NCI-H1105 treated with DMSO at 0.1 percent for 48 hours (cell line): ENCODE measurements at places on chromosomes 2 and 18.
A peak's percentile ranks its signal among the peaks of the same experiment; 100 is the strongest.

DNA sequence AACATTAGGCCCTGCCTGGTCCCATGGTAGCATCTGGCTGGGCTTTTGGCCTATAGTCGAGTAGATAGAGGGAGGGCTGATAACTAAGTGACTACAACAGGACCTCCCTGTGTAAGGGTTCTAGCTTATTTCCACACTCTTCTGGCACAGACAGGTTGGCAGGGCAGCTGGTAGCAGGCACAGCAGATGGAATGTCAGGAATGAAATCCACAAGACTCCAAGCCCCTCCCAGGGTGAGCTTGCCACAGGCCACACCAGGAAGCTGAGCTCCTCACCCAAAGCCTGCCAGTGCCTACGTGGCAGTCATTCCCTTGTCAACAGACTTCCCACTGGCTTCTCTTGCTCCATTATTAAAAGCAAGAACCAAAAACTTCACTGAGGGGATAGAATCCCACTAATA, 20.7 kb upstream of the C1QL2 start:
- no peak for DNase-seq

DNA sequence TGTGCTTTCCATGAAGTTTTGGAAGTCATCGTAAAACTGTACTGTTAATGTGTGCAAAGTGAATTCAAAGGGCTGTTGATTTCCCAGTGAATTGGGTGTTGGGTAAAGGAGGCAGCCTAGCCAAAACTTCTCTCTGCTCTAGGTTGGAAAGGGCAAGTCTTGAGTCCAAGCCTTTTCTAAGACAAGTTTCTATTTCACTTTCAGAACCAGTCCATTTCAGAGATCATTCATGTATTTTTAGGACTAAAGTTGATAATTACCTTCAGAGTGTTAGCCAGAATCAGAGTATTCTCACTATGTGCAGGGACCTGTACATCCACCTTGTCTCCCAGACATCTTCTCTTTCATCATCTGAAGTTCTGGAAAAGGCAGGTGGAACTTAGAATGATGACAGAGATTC, 636.1 kb upstream of the KLHL29 start:
- no peak for DNase-seq

DNA sequence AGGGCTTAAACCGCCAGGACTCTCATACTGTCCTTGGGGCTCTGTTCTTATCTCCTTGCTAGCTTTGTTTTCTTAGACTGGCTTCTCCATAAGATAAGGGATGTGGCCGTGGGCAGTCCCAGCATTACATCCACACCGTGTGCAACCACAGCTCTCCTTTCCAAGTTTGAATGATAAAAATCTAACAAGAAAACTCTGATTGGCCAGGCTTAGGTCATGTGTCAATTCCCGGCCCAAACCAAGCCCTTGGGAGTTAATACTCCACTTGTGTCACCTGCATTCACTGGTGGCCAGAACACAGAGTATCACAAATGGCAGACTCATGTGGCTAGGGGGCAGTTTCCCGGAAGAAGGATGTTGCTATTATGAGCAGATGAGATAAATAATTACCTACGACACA, 43.2 kb upstream of the KDM3A start:
- no peak for DNase-seq

DNA sequence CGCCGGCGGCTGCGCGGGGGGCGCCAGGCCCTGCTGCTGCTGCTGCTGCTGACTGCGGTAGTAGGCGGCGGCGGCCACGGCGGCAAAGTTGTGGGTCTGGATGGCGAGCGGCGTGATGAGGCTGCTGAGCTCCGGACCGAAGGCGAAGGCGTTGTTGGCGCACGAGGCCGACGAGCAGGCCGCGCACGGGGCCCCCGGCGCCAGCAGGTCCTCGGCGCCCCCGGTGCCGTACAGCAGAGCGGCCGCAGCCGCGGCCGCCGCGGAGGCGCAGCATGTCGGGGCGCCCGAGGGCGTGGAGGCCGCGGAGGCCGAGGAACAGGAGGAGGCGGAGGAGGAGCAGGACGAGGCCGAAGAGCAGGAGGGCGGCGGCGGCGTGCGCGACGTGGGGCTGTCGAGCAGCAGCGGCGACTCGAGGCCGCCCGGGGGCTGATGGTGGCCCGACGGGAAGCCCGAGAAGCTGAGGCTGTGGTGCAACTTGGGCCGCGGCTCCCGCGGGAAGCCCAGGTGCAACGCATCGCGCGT, 1.8 kb downstream of the ZFP36L2 start:
- DNase-seq = no peak

GRCh38 chr18:69495338-69495737, 94.7 kb downstream of the DOK6 start:
- DNase-seq = no peak

DNA sequence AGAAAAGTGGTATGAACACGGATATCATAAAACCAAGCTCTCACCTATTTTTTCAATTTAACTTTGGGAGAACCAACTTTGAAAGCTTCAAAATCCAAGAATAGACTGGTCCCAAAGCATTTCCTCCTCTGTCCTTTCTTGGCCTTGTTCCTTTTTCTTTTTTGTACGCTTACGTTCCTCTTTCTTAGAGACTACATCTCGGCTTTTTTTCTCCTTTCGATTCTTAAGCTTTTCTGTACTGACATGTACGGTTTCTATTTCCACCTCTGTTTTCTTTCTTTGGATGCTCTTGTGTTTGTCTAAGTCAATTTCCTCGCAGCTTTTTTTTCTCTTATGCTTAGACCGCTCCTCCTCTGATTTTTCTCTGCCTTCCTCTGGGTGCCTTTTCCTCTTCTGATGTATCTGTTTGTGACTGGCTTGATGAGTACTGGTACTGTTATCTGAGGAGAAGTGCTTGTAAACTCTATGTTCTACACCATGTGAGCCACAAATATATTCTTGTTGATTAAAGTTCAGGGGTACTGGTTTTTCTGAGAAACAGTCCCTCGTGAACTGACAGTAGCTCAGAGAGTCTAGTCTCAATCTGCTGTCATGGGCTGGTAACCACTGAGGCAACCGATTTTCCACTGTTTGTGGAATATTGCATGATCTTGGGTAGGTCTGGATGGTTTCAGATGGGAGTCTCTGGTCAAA, 11.5 kb upstream of the RNU2-63P start:
- no peak for DNase-seq

GRCh38 chr2:72940786-72941185, 23.5 kb downstream of the EMX1 start:
- DNase-seq = no peak

DNA sequence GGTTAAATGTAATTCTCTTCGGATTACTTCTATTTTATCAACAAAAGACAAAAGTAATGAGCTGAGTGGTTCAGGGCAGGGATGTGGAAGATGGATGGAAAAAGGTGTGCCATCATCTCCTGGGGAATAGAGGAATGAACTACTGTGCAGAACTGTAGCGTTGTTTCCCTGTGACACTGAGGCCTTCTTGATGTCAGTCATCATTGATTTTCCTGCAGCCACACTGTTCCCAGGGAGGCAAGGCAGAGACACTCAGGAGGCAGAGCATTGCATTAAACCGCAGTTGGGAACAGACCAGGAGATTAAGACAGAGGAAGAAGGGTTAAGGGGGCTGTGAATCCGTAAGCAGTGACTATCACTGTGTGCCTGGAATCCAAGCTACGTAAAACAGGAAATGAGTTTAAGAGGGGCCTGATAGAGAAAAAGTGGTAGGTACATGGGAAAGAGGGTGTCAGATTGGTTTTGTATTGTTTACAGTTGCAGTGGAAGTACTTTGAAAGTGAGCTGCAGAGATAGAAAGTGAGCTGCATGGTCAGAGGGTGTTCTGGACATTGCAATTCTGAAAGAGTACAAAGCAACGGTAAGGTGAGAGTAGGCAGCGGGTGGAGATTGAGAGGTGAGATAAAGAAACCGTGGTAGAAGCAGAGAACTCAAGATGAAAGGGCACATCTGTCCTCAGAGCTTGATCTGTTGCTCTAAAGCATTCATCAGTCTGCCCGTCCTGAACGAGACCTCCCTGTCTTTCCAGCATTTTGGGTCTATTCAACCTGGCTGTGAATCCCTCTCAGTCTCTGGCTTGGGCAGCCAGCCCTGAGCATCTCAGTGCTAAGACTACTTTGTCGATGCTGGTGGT, 793.4 kb upstream of the CELF4 start:
- DNase-seq = no peak

GRCh38 chr2:179020156-179020750, 29.7 kb downstream of the CCDC141 start:
- DNase-seq = peak; percentile 71

GRCh38 chr18:64882896-64883295, 734.0 kb upstream of the LINC00305 start:
- no peak for DNase-seq

DNA sequence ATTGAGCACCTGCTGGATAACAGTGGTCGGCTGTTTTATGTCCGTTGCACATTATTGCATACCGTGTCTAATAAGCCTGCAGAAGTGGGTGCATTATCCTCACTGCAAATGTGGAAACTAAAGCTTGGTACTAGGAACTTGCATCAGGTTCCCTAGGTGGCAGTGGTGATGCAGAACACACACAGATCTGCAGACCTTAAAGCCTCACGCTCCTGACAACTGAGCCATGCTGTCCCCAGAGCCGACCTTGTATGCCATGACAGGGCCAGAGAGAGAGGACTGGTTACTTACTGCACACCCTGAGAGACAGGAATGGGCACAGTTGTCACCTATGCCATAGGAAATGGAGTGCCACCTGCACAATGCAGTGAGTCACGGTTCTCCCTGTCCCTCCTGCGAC, 151.8 kb downstream of the SH3RF3 start:
- DNase-seq = no peak

DNA sequence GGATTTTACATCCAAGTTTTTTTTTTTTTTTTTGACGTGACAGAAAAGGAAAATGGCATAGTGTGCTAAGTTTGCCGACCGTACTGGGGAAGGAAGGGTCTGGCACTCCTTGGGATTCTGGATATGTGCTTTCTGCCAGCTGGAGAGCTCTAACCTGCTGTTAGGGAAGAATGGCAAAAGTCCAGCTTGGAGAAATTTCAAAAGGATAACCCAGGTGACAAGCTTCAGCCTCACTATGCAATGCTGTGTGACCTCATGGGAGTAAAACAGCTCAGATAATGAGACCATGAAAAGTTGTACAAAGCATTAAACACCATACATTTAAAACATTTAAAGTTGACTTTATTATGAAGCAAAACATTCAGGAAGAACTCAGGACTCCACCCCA, 10.3 kb upstream of the GPR45 start:
- no peak for DNase-seq

DNA sequence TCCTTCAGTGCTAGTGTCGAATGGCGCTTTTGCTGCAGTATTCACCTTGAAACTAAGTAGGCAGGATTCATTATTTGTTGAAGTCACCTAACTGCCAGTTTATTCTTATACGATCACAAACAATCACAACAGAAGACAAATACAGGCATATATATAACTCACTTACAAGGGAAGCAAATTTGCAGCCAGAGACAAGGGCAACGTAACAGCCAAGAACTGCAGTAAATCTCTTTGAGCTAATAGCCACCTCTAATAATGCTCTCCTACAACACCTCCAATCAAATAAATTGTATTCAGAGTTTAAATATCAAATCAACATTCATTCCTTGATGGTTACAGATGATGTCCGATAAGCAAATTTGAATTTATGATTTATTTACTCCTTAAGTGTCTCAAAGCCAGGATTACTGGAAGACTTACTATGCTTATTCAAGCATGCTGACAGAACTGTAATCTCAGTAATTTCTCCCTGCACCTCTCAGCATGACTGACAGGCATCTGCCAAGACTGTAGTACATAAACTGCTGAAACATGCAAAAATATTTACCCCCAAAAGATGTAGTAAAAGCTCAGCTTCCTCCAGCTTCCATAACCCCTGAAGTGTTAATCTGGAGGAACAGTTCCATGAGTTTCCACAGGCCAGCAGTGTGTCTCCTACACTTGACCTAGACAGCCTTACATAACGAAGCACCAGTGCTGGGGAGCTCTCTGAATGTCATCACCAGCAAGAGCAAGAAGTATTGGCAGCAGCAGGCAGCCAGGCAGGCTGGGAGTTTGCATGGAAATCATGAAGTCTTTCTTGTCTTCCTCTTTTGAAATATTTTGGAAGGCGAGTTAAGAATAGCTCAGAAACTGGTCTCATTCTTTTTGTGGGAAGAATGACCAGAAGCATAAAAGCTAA, 20.9 kb upstream of the SCN1A start:
- DNase-seq = no peak

DNA sequence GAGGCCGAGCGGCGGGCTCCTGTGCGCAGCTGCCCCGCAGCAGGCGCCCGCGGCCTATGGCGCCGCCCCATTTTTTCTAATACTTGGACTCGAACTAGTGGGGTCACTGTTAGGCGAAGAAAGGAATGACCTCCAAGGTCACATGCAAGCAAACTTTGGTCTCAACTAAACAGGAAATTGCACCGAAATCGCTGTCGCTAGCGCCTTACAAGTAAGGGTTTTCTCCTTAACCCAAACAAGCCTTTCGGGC, 339 bp downstream of the ACAA2 start:
- peak; percentile 57 for DNase-seq

- DNase-seq = no peak
Observed at GRCh38 chr2:111689941-111690340, 194.1 kb downstream of the ANAPC1 start.
